A549 treated with dexamethasone at 1 μM for 4 hours (cell line): ENCODE measurements at places on chromosomes 1 and 21. TPM values are rescaled to one million over a fixed set of nuclear protein-coding genes. Genes with fewer than 3 reads are reported as not detected.

Gene GABRD
- 0.39 to 0.74 TPM (median 0.44 TPM) in 5 replicates for total RNA-seq

Gene ACTL8
- total RNA-seq = 1.5 to 1.8 TPM (median 1.7 TPM) in 5 replicates

Gene SIM2
- total RNA-seq = 4.8 to 8.4 TPM (median 6.5 TPM) in 5 replicates

Gene PPIAL4G
- total RNA-seq = not detected in 5 replicates

Gene TINAGL1
- 0.33 to 0.54 TPM (median 0.38 TPM) in 5 replicates for total RNA-seq
